Activated CD4-positive, alpha-beta T cell treated with anti-CD3 and anti-CD28 coated beads, Interleukin-2, amount 50 U/mL, for 16 hours (primary cell): ENCODE measurements at places on chromosomes 13 and 19.

DNA sequence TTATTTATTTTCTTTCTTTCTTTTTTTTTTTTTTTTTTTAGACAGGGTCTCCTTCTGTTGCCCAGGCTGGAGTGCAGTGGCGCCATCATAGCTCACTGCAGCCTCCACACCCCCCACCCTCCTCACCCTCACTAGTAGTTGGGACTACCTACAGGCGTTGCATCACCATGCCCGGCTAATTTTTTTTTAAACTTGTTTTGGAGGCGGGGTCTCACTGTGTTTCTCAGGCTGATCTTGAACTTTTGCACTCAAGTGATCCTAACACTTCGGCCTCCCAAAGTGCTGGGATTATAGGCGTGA, 33.6 kb downstream of the GJA3 start:
- DNase-seq: no peak

DNA sequence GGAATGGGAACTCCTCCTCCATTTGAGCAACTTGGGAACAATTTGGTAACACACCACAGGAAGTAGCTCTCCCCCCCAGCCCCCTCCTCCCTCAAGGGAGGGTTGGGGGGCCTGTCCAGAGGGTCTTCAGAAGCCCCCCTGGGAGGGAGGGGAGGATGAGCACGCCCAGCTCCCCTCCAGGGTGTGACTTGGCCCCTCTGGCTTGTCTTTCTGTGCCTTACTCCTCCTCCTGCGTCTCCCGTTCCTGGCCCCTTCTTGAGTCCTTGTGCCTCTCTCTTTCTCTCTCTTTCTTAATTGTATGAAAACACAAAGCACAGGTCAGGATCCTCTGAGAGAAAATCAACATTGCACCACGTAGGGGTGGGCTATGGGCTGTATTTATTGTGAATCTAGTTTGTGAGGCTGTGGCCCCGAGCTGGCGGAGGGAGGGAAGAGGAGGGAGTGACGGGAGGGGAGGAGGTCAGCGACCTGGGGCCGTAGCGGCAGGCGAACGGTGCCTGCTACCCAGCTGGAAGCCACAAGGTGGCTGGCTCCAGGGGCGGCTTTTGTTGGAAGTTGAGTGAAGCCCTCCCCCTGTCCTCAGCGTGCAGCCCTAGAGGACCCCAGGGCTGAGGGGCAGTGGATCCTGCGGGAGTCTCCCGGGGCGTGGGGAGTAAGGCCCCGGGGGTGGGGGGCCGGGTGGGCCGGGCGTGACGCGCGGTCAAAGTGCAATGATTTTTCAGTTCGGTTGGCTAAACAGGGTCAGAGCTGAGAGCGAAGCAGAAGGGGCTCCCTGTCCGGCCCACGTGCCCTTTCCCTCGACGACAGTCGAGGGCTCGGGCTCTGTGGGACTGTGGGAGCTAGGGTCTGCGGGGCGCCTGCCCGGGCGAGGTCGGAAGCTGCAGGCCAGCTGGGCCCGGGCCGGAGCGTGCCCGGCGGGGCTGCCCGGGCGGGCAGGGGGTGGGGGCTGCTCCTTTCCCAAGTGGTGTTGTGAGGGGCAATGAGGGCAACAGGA, 6.4 kb downstream of the LYL1 start:
- DNase-seq: no peak

DNA sequence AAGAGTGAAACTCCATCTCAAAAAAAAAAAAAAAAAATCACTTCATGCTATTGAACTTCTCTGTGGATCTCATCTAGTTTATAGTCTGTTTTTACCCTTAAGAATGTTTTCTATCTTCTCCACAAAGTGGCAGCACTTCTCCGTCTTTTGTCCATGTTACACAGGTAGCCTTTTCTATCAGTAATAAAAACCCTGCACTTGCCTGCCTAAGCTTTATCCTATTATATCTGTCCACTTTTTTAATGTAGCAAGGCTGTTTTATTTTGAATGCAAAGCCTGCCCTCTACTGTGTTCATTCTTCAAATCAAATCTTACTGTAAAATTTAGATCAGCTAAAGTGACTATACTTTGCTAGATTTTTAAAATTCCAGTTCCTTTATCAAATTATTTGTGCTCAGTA, 124.0 kb downstream of the STOML3 start:
- DNase-seq: no peak

GRCh38 chr13:49185264-49185663, 34.9 kb upstream of the MLNR start:
- peak; percentile 28 for DNase-seq

DNA sequence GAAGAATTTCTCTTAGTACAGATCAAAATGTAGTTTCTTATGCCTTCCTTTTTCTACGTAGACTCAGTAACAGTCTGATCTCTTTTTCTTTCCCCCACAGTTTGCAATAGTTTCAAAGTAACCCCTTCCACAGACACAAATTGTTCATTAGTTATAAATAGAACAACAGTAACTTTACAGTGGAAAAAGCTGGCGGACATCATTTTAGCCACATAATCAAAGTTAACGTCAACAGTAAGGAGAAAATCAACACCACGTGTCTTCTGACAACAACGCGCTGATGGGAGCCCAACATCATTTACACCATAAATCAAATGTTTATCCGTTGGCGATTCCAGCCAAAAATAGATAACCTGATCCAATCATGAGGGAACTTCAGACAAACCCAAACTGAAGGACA, 76.8 kb downstream of the ANKRD10 start:
- DNase-seq: no peak

- no peak for DNase-seq
Measured at GRCh38 chr13:114047358-114047881, 73.5 kb upstream of the C13orf46 start.

GRCh38 chr13:111317571-111318345, 2.7 kb upstream of the TEX29 start:
- DNase-seq: no peak

- no peak for DNase-seq
Measured at GRCh38 chr19:7817801-7818200, 12.2 kb upstream of the EVI5L start.

GRCh38 chr13:107770541-107770940, 444.8 kb downstream of the LIG4 start:
- no peak for DNase-seq

DNA sequence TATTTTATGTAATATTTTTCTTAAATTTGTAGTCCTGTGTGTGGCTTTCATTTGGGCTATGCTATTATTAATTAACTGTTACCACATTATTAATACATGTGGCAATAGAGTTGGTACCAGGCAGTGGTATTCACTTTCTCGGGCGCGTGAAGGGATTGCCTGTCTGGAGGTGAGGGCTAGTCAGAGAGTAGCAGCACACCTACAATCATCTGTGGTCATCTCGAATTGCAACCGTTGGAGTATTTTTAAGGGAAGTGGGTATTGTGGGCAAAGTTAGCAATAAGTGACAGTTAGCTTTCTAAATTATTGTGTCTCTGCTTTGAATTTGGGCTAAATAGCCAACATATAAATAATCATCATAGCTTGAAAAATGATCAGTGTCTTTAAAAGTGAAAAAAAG, 20.0 kb upstream of the GPR18 start:
- peak; percentile 56 for DNase-seq

- no peak for DNase-seq
Measured at GRCh38 chr13:46855166-46855565, 41.7 kb downstream of the HTR2A start.

DNA sequence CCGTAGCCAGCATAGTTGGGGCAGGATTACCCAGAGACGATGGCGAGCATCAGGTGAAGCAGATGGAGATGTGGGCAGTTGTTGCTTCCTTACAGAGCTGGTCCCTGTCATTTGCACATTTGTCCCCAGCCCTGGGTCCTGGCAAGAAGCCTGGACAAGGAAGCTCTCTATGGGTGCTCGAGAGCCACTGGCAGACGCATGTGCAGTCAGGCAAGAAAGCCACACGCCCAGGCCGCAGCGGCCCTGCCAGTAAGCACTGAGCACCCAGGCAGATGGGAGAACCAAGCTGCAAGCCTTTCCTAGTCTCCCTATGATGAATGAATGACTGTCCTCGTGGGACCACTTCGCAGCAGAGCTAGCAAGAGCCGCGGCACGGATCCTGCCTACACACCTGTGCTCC, 182.8 kb downstream of the FOXO1 start:
- no peak for DNase-seq

DNA sequence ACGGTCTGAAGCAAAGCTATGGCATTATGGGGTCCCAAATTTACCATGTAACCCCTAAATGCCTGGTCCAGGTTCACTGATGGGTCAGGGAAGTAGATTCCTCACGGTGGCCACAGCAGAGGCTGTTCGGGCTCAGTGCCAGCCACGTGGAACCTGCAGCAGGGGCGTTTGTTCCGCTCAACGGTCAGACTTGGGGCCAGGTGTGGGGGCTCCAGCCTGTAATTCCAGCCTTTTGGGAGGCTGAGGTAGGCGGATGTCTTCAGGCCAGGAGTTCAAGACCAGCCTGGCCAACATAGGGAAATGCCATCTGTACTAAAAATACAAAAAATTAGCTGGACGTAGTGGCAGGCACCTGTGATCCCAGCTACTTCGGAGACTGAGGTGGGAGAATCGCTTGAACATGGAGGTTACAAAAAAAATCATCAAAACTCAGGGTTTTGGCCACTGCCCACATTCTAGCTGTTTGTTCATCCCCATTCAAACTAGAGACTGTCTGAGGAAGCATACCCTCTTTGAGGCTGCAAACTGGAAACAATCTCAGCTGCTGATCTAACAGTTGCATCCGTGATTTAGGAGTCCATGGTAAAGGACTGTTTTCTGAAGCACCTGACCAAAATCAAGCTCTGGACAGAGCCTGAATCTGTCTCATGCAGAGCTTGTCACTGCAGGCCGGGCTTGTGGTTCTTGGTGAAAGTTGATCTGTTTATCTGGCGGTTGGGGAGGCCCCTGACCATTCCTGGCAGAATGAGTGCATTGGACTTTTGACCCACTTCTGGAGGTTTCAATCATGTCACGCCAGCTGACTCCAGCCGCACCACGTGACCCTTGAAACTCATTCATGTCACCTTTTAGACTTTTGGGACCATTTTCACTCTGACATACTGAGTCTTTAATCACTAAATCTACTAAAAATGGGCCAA, 30.2 kb upstream of the ZNF331 start:
- no peak for DNase-seq

DNA sequence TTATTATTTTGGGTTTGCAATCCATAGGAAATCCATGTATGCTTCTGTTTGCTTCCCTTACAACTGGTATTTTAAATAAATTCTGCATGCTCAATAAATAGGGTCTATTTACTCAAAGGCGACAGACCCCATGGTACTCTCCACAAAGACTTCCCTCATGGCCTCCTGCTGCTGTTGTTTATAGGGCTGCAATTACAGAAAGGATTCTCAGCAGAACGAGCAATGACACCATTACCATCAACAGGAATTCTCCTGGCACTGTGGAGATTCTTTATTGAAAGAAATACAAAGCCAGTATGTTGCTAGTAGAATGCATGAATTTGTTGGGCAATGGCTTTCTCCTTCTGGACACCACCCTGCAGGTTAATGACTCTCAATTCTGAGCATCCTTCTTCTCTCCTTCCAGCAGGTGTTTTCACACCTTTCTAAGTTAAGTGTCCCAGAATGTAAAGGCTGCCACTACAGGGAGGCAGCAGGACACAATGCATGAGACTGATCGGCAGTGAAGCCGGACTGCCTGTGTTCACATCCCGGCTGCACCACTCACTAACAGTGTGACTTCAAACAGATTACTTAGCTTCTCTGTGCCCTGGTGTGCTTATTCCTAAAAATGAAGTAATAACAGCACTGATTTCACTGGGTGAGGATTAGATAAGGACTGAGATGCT, 360.2 kb downstream of the DNAJC15 start:
- no peak for DNase-seq

- no peak for DNase-seq
Measured at GRCh38 chr19:51060973-51061372, 3.9 kb downstream of the KLK13 start.

GRCh38 chr19:16660763-16661479, at the start of gene TMEM38A:
TSS of gene TMEM38A (plus strand) at chr19:16661139. CDS start at chr19:16661218, 79 bp downstream.
- DNase-seq: peak; percentile 14

DNA sequence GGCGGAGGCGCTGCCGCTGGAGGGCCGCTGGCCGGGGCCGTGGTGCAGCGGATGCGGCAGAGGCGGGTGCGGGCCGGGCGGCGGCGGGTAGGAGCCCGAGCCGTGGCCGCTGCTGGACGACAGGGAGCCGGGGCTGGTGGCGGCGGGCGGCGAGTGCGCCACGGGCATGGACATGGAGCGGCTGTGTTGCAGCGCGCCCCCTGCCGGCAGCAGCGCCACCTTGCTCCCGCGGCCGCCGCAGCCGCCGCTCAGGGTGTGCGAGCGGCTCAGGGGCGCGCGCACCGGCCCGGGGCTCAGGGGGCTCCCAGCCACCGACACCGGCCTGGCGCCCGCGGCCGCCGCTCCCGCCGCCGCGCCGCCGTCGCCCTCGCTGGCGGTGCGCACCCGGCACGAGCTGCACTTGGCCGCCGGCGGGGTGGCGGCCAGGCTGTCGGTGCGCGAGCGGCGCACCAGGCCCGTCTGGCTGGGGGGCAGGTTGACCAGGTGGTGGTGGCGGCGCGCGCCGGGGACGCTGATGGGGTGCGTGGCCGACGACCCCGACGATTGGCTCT, 1.7 kb downstream of the IRS2 start:
- peak; percentile 64 for DNase-seq

DNA sequence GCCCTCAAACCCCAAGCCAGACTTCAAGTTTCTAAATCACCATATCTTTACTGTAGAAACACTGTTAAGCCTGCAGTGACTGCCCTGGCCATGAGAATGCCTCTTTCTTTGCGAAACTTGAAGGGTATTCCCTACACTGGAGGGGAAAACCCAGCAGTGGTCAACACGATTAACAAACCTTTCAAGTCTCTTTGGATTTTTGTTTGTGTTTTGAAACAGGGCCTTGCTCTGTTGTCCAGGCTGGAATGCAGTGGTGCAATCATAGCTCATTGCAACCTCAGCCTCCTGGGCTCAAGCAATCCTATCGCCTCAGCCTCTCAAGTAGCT, 17.4 kb upstream of the POMP start:
- DNase-seq: no peak

DNA sequence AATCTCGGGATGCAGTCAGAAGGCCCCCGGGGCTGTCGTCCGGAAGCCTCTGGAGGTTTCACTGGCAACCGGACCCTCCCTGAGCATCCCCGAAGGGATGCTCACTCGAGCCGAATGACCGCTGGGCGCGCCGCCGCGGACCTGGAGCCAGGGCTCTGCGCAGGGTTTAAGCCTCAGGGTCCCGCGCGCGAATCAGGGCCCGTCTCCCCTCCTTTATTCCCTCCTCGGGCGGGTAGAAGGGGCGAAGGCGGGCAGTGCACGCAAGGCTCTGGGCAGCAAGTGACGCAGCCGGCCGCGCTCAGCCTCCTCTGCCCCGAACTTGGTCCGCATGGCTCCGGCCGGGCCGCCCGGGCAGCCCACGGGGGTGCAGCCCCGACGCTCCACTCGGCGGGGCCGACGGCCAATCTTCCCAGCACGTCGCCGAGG, 572 bp downstream of the SHISA2 start:
- no peak for DNase-seq

- no peak for DNase-seq
Measured at GRCh38 chr19:57687363-57688010, 5.7 kb downstream of the ZNF551 start.

- DNase-seq: no peak
Measured at GRCh38 chr19:5261156-5261890, 79.3 kb downstream of the PTPRS start.
